ENCODE measurements at places on chromosomes 7 and 10.

DNA sequence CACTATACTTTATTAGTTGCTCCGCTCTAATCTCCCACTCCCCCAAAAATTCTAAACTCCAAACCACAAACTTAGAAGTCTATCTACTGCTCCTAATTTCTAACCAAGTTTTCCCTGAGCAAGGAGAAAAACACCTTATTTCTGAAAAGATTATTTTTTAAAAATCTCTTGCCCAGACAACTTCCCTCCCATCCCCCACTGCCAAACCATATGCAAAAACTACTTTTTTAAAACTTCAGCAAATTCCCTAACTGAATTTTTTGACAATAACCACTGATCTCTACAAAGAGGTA, 1.9 kb downstream of the UBE2H start:
- no peak for DNase-seq

- DNase-seq = no peak
These were observed 179.4 kb downstream of the SEMA3E start for GRCh38 chr7:83469491-83469890.

- no peak for DNase-seq
These were observed 2.9 kb downstream of the CAV2 start for GRCh38 chr7:116502201-116503096.

- DNase-seq = no peak
These were observed 224.6 kb upstream of the ZWINT start for GRCh38 chr10:56585447-56586171.

DNA sequence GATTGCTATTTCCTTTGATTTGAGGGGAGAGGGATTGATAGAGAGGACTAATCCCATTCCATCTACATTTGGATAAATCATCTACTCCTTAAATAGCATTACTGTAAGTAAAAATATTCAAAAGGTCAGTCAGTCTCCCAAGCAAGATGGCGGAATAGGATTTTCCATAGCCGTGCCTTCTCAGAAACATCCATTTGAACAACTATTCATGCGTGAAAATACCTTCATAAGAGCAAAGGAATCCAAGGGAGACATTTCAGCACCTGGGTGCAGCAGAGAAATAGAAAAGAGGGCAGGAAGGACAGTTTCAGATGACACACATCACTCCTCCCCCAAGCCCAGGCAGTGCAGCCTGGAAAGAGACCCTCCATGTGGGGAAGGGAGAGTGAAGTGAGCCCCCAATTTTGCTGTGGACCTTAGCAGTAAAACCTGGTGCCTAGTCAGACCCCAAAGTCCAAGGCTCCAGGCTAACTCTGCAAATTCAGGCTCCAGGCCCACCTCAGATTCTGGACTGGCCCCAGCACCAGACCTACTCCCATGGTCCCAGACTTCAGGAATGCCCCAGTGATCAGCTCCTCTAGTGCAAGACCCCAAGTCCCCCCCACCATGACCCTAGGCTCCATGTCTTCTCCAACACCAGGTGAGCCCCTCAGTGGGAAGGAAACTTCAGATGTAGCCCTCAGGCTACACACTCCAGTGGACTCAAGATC, 104.3 kb upstream of the LANCL2 start:
- DNase-seq = no peak

DNA sequence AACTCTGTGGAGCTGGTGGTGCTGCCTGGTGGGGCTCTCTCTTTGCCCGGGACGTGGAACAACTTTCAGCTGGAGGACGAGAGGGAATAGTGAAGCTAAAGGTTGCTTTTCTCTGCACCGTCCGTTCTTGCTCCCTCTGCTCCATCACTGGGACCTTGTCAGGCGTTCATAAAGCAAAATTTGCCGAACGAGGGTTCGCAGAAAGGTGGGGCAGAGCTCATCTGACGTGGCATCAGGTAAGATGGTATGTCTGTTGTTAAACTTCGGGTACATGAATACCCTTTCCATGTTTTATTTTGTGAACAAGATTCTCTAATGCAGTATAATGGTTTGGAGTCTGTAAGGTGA, 416 bp downstream of the BBS9 start:
- no peak for DNase-seq

DNA sequence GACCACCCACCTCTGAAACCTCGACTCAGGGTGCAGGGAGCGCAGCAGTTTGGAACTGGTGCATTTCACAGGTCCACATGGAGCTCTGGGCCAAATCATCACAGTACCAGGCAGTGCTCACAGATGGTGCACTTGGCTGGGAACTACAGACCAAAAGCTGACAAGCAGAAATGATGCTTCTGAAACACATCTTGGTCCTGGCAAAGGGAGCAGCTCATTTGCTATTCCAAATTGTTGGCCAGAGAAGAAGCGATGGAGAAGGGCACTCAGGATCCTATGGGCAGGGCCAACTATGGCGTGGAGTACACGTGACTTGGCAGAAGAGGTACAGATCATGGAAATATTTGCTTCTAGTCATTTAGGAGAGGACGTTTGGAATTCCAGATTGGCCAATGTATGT, 383.9 kb downstream of the CALN1 start:
- DNase-seq = no peak

GRCh38 chr7:157306846-157307838, 29.7 kb upstream of the DNAJB6 start:
- no peak for DNase-seq

DNA sequence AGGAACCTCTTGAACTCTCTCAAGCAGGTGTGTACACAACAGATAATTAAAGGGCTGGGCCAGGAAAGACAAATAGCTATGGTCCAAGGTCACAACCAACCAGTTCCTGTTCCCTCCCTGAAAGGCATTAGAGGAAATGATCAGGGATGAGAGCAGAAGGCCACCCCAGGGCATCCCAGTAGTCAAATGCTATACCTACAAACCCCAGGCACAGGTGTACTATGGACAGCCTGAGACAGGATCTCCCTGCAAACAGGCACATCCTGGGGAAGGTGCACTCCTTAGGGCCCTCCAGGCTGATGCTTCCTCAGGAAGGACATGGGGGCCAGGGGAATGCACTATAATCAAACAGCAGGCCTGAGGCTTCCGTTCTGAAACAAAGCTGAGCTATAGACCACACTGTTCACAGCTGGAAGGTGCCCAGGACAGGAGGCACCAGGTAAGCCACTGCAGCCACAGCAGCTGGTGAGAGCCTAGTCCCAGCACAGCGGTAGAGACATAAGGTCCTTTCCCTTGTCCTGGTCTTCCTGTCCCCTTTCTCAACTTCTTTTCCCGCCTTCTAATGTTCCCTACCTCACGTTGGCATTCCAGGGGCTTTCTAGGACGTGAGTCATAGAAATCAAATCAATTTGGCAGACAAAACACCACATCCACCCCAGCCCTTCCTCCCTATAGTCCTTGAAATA, 13.3 kb downstream of the PARP12 start:
- DNase-seq = no peak

- DNase-seq = no peak
These were observed 89.4 kb downstream of the FAS start for GRCh38 chr10:89079961-89080360.

- DNase-seq = no peak
These were observed 5.6 kb upstream of the POM121 start for GRCh38 chr7:72919256-72919775.

DNA sequence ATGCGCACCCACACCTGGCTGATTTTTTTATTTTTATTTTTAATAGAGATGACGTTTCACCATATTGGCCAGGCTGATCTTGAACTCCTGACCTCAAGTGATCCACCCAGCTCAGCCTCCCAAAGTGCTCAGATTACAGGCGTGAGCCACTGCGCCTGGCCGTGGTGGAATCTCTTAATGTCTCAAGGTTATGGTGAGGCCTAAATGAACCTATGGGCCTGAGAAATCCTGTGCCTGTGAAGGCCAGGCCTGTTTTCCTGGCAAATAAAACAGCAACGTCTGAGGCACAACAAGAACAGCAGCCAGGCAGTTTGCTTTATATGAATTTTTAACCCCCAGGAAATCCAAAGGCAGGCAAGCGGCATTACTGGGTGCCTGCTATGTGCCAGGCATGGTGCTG, 297.5 kb upstream of the ZMIZ1 start:
- DNase-seq = no peak

DNA sequence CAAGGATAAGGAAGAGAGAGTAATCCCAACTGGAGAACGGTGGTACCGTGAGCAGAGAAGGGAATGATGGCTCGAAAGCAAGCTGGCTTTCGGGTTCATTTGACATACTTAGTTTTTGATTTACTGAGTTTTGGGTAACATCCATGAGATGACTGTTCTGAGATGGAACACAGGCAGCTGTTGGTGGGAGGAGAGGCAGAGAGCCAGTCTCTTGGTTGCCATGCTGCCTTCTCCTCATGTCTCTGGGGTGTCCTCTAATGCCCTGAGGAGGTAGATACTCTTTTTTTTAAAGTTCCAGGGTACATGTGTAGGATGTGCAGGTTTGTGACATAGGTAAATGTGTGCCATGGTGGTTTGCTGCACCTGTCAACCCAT, 76.4 kb upstream of the NRP1 start:
- no peak for DNase-seq

DNA sequence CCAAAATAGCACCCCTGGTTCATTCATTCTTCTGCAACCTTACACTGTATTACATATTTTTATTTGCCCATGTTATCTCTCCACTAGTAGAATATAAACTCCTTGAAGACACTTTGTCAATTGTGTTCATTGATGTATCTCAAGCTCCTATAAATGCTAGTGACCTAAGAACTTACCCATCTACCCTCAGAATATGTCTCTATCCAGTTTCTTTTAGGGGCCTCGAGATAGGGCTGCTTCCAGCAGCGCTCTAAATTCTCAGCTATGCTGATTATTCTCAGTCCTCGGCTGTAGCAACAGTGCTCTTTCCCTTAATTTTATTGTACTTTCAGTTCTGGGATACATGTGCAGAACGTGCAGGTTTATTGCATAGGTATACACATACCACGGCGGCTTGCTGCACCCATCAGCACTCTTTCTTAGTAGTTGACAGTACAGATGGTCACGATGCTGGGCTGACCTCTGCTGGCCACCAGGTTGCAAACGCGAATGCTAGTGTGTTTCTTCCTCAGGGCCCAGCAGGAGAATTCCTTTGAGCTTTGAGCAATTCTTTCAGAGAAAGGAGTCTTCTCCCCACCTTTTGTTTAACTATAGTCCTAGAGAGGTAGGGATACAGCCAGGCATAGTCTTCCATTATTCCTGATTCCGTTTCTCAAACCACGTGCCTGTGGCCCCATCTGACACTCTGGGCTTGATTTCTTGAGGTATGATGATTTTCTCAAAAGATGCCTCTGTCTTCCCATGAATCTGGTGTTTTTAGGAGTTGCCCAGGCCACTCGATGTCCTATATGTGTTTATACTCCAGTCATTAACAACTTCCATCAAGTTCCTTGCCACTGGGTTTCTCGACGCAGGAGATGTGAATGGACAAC, 49.1 kb upstream of the CDC14C start:
- DNase-seq = no peak

DNA sequence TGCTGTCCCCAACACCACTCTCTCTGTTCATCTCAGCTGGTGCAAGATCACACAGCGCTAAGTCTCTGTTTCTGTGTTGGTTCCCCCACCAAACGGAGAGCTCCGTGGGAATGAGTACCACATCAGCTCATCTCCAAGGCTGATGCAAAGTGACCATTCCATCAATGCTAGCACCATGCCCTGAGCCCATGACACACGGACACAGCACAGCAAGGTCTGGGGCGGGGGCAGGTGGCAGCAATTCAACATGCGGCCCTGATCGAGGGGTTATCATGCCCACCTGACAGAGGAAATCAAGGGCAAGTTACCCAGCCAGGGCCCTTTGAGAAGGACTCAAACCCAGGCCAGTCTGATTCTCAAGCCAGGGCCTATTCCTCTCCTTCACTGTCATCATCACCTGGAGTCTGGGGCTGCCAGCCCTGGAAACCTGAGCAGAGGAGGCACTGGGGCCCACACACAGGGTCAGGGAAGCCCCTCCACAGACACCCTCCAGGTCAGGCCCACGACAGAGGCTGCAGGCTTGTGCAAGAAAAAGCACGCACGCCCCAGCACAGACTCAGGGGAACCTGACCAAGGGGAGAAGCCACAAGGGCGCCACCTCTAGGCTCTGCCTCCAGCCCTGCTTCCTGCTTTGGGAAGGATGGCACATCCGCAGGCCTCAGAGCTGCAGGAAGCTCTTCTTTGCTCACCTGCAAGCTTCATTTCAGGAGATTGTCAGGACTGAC, 74.8 kb downstream of the GRID1 start:
- DNase-seq = no peak

DNA sequence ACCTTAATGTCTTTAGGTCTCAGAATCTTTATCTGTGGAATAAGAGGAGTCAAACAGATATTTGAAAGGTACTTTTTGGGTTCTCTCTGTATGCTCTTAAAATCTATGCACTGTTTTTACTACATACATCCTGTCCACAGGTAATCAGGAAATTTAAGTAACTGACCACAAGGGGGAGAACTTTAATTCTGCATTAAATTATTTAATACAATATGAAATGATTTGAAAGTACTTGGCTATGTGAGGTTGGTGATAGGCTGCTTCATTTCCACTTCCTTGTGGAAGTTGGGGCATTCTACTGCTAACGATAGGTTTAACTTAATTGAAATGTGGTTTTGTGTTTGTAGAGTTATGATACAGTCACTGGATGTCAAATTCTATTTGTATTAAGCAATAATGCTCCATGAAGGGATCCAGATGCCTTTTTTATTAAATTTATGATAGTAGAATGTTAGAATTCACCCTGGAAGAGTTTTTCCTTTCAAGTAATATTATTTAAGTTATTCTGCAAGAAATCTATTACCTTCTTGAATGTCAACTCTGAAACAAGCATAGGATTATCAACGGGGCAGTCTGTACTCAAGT, 6.0 kb downstream of the TEX47 start:
- DNase-seq = peak; percentile 5

DNA sequence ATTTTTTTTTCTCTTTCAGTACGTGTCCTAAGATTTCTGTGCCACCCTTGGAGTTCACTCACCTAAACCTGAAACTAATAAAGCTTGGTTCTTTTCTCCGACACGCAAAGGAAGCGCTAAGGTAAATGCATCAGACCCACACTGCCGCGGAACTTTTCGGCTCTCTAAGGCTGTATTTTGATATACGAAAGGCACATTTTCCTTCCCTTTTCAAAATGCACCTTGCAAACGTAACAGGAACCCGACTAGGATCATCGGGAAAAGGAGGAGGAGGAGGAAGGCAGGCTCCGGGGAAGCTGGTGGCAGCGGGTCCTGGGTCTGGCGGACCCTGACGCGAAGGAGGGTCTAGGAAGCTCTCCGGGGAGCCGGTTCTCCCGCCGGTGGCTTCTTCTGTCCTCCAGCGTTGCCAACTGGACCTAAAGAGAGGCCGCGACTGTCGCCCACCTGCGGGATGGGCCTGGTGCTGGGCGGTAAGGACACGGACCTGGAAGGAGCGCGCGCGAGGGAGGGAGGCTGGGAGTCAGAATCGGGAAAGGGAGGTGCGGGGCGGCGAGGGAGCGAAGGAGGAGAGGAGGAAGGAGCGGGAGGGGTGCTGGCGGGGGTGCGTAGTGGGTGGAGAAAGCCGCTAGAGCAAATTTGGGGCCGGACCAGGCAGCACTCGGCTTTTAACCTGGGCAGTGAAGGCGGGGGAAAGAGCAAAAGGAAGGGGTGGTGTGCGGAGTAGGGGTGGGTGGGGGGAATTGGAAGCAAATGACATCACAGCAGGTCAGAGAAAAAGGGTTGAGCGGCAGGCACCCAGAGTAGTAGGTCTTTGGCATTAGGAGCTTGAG, at the start of gene CFTR:
CFTR (plus strand) TSS at position 801 of the 830 bp plus-strand sequence. CDS start 70 bp downstream, outside the sequence.
- no peak for DNase-seq
